ENCODE measurements at places on chromosomes 13 and 19.
A peak's percentile ranks its signal among the peaks of the same experiment; 100 is the strongest.

DNA sequence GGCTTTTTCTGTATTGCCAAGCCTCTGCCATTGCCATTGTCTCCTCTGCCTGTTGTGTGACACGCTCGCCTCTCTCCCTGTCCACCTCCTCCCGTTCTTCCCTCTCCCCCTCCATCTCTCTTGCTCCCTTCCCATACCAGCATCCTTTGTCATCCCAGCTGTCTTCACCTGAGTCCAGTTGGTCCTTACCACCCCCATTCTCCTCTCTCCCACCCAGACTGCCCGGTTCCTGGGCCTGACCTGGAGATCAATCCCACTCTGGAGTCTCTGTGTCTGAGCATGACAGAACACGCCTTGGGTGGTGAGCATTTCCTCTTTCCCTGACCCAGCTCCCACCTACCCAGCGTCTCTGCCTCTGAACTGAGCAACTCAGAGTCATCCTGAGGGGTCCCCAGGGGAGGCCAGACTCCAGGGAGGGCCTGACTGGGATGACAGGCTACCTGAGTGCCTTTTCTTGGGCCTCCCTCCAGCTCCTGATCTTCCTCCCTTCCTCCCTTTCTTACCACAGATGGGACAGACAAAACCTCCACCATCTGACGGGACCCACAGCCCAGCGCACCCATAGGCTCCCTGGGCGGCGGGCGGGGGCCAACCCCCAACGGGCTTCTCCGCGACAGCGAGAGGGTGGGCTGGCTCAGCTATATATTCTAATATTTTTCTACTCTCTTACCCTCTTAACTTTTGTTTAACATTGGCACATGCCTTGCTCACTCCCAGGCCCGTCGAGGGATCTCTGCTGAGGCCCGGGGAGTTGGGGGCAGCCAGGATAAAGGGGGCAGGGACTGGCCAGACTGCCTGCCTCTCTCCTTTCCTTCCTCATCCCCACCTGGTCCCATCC is 7.7 kb downstream of the PAF1 start:
- DNase-seq = no peak

GRCh38 chr19:43316591-43317319 is 36.7 kb upstream of the CD177 start:
- DNase-seq = no peak

DNA sequence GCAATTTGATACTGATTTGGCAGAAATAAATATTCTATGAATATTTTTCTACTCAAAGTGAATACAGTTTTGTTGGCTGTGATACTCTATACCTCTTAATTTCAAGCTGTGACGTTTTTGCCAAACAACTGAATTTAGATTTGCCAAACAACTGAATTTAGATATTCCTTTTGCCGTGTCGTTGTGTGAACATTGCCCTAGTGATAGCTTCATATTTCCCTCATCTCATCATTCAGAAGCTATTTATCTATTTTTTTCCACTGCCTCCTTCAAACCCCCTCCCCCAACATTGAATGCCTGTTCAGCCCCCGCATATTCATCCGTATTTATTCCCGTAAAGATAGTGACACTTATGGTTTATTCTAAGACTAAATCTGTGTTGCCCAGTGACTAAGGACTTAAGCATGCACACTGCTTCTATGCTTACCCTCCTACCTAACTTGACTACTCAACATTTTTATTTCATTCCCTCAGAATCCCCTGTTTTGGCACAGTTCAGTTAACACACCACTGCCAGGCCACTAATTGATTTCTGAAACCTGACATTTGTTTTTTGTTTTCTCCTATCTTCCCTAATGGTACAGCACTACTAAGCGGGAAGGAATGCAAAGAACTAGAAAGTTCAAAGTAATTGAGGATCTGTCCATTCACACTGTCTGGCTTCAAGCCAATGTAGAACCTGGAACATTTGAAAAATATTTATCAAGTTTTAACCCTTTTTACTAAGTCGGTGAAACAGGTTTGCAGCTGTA is 2.8 kb upstream of the KLF5 start:
- no peak for DNase-seq

DNA sequence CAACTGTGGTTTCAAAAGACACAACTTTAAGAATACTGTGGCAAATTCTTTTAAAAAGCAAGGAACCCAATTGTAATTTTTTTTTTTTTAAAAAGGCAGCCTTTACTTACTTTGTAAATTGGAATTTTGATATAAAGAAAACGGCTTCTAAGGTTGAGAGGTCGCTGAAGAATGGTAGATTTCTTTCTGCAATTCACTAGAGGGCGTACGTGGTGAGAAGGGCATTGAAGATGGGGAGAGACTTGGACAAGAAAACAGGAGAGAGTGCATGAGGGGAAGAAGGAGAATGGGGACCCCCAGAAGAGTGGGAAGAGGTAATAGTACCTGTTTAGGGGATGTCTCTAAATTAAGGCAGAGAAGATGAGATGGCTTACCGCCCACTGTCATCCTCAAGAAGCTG is 33.5 kb upstream of the PABPC3 start:
- DNase-seq = no peak

DNA sequence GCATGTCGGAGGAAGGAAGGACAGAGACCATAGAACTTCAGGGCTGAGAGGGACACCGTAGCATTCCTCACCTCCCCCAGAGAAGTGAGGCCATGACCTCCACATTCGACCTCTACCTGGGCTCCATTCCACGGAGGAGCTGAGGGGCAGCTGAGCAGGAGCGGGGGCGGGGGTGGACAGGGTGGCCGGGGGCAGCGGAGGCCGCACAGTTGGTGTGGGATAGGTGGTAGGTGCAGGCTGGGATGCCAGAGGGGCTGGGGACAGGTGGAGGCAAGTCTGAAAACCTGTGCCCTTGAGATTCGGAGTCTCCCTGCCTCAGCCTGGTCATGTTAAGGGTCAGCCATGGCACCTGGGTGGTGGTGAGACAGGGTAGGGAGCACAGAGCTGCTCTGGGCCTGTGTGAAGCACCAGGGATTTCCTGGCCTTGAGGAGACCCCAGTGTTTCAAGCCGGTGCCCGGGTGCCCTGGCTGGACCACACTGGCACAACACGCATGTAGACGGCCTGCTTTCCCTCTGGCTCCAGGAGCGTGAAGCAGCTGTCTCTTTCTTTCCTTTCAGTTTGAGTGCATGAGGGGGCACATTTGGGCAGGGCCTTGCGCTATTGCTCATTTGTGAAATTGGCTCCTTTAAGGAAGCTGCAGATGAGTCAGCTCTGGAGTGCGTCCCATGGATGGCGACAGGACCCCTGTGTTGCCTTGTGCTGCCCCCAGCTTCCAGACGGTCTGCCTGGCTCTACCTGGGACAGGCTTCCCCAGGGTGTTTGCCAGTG is 51.8 kb downstream of the TSSK6 start:
- no peak for DNase-seq

GRCh38 chr13:45108716-45109101 is 11.6 kb upstream of the GTF2F2 start:
- no peak for DNase-seq

DNA sequence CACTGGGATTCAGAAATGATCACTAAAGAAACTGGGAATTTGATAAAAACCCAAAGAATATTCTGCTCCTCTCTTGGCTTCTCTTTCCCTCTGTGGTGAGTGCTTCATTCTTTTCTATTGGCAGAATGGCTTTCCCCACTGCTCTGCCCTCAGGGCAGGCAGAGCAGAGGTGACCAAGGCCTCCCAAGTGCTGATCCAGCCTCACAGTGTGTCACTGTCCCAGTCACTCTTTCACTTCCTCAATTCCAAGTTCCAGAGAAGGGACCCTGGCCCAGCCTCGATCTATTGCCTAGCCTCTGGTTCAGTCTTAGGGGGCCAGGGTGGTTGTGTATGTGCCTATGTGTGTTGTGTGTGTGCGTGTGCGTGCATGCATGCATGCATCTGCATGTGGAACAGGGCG is 180.6 kb upstream of the TMTC4 start:
- no peak for DNase-seq

DNA sequence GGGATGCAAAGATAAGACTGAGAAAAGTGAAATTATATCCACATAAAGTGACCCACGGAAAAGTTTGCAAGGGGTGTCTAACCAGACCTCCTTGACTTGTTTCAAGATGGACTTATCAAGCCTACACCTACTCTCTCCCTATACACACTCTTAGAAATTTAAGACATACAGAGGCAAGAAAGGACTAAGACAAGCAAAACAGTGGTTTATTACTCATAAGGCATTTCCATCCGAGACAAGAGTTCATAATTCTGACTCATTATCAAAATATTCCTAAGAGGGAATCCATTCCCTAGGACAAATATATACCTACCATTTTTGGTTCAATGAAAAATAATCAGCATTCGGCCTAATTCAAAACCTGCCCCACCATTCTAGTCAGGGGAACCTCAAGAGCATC is 232.6 kb upstream of the GPC6 start:
- DNase-seq = no peak

DNA sequence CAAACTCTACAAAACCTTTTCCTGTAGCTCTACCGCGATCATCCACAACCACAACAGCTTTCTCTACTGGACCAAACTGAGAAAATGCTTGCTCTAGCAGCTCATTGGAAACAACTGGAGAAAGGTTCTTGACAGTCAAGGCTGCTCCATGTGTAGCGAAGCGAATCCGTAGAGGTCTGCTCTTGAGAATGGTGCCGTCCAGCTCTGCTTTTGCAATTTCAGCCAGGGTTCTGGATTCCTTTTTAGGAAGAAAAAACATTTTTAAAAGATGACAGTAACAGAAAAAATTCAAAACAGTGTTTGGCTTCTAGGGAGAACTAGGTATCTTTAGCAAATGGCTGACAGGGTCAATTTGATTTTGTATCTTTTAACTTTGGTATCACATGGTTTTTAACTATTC is 10.4 kb downstream of the PSPC1 start:
- DNase-seq = no peak

GRCh38 chr13:20412691-20413355 is 112.8 kb downstream of the CRYL1 start:
- no peak for DNase-seq

GRCh38 chr19:18895038-18895823 is 727 bp downstream of the CERS1 start:
- no peak for DNase-seq

GRCh38 chr13:33375421-33375820 is 89.9 kb upstream of the STARD13 start:
- DNase-seq = no peak

GRCh38 chr13:109586509-109587346 is 199.7 kb downstream of the IRS2 start:
- DNase-seq = no peak

DNA sequence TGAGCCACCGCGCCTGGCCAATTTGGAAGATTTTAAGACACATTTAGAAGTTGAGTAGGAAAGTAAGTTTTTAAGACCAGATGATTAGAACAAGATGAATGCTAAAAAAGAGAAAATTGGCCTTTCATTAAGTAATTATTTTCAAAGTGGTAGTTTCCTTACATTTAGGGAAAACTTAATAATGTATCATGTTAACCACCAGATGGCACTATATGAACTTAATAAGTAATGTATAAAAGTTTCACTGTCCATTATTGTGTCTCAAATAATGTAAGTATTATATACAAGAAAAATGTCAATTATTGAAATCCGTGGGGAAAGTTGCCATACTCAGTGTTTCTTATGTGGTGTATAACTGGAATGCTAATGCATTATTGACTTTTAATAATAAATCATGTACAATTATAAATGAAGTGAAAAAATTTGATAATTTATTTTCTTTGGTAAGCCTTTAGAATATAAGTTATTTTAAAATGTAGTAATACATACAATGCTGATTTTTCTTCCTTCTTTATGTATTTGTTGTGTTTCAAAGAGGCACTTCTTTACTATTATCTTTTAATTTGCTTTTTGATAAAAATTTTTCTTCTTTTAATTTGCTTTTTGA is 29.2 kb downstream of the COG6 start:
- DNase-seq = no peak

DNA sequence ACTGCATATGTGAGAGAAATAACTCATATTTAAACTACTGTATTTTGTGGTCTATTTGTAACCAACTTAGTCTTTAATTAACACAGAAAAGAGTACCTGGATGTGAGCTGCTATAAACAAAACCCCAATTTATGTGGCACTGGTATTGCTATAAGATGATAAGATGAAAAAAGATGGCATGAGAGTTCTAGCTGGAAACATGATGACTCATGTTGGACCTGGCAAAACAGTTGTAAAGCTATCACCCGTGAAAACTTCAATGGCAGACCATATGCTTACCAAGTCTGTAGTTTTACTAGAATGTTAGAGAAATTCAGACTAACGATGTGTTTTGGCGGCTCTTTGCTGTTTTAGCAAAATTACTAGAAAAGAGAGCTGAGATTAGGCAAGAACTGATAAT is 69.6 kb upstream of the PCDH9 start:
- DNase-seq = no peak

DNA sequence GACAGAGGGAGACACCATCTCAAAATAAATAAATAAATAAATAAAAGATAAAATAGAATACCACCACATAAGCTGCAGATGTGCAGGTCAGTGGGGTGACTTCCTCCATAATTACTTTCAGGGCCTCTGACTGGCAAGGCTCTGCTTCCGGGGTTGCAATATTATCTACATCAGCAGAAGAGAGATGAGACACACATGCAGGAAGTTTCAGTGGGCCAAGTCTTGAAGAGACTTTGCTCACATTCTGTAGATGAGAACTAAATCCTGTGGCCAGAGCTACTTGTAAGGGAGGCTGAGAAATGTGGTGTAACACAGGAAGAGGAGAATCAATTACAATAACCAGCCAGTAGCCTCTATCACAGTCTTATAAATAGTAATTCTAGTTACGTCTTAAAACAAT is 89.9 kb upstream of the MAB21L1 start:
- DNase-seq = no peak

GRCh38 chr13:89097994-89098393 is 1426.8 kb downstream of the SLITRK5 start:
- no peak for DNase-seq

DNA sequence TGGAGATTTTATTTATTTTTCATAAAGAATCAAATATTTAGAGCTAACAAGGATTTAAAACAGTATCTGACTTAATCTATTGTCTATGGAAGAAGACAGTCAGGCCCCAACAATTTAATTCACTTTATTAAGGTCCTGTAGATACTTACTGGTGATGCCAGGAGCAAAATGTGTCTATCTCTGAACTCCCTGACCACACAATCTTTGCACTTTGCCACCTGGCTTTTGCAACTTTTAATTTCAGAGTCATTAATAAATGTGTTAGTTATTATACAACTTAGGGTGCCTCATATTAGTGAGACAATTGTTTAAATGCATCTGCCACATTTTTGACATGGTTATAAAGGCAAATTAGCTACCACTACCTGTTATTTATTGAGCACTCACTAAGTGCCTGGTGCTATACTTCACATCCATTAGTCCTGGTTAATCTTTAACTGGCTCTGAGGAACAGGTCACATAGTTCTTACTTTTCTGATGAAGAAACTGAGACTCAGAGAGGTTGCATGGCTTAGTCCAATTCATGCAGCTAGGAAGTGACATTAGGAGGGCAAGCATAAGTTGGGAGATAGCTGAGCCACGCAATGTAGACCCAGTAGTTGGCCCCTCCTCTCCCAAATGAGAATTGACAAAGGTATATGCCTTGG is 297.9 kb downstream of the DCT start:
- no peak for DNase-seq

- peak; percentile 91 for DNase-seq
Observed at GRCh38 chr19:48490981-48491792, 20.4 kb downstream of the LMTK3 start.

- no peak for DNase-seq
Observed at GRCh38 chr13:23871616-23872220, 17.5 kb downstream of the MIPEP start.

- DNase-seq = no peak
Observed at GRCh38 chr13:29564373-29564772, 31.1 kb downstream of the SLC7A1 start.
